Aorta (tissue), 5 donors: ENCODE measurements at places on chromosomes 6 and 20. TPM values are rescaled to one million over a fixed set of nuclear protein-coding genes. Genes with fewer than 3 reads are reported as not detected.

- no peak for DNase-seq
Observed at GRCh38 chr6:168903613-168904345, 349.9 kb downstream of the THBS2 start.

DNA sequence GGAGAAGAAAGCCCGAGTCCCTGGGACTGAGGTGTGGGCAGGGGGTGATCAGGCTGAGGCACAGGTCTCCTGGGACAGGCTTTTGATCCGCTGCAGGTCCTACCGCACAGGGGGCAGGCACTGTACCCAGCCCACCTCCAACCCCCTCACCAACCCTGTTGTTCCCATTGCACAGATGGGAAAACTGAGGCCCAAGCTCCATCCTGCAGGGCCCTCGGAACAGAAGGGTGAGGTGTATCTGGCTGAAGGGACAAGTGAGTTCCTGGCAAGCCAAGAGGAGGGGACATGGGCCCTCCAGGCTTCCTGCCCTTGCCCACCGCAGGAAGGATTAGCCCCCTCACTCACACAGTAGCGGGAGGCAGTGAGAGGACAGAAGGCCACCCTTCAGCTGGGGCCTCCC lies 16.5 kb upstream of the SPDEF start:
- DNase-seq: no peak

The DZANK1 gene
- 2.5 TPM for total RNA-seq

DNA sequence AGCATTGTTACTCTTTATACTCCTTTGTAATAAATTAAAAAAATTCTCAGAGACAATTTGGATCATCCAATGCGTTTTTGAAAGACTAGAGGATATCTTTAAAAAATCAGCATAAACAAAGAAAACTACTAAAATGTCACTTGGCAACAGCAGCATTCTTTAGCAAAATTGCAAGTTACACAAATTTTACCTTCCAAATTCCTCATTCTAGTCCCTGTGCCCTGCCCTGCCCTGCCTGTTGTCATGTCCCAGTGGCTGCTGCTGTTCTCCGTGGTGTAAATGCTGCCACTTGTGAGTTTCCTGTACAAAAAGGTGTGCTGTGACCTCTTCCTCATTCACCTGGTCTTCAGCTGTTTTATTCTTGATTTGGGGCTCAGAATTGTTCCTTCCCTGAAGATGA lies 83.2 kb downstream of the CDC5L start:
- DNase-seq: no peak

DNA sequence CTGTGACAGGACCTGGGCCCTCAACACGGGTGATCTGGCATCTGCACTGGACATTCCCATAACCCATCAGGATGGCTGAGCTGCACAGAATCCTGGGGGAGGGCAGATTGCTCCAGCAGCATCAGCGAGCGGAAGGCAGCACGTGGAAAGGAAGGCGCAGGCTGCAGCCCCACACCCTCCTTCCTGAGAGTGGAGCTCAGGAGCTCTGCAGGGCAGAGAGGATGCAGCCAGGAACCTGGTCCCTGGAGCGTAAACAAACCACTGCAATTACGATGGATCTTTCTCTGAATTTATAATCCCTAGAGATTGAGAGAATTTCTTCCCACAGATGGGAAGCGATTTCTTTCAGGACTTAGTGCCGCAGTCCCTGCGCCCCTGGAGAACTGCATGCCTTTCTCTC lies 39.7 kb upstream of the EMILIN3 start:
- no peak for DNase-seq

GRCh38 chr6:11775791-11776409 lies 2.7 kb downstream of the ADTRP start:
- no peak for DNase-seq

DNA sequence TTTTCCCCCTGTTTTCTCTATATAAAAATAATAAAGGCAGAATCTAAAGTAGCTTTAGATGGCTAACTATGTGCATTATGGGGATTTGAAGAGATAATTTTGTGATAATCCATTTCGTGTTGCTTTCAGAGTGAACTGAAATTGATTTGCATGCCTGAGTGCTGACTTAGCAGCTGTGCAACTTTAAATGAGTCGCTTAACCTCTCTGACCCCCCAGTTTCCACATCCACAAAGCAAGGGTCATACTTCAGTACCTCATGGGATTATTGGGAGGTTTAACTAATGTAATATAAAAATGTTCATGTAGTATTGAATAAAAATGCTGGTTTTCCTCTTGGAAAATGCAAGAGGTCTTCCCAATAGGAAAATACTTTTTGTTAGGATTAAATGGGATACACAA lies 63.8 kb upstream of the FABP7 start:
- DNase-seq: no peak

DNA sequence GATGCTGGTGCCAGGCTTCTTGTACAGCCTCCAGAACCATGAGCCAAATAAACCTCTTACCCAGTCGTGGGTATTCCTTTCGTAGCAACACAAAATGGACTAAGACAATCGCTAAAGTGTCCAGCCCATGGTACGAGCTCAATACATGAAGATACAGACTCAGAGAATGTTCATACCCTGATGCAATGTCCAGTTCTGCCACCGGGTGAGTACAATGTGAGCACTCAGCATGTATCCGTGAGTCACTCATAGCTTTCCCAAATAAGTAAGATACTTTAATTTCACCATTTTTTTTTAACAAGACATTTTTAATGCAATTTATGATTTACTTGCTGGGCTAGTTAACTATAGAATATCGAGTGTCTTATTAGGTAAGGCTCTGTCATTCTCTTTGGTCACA lies 26.7 kb upstream of the PDE10A start:
- no peak for DNase-seq

- no peak for DNase-seq
Observed at GRCh38 chr20:32556312-32557184, 28.6 kb downstream of the NOL4L start.

- DNase-seq: no peak
Observed at GRCh38 chr20:23550227-23550626, 18.1 kb downstream of the CST9L start.
